ENCODE measurements at places on chromosomes 7 and 10. TPM values are rescaled to one million over a fixed set of nuclear protein-coding genes. Genes with fewer than 3 reads are reported as not detected.

FGFR2 gene
- polyA plus RNA-seq, result 1.3 TPM

AMPH gene
- 0.18 TPM for polyA plus RNA-seq

MEOX2 gene
- not detected for polyA plus RNA-seq

MYL7 gene
- polyA plus RNA-seq, result not detected

LDB3 gene
- polyA plus RNA-seq, result not detected

TFPI2 gene
- polyA plus RNA-seq, result not detected

CNTNAP2 gene
- polyA plus RNA-seq, result not detected

MYPN gene
- polyA plus RNA-seq, result not detected

RTKN2 gene
- polyA plus RNA-seq, result 1.9 TPM

VSTM2A gene
- not detected for polyA plus RNA-seq

GIMAP8 gene
- 30.1 TPM for polyA plus RNA-seq

ADCYAP1R1 gene
- polyA plus RNA-seq, result not detected

LIPJ gene
- not detected for polyA plus RNA-seq

CPVL gene
- polyA plus RNA-seq, result not detected

MMD2 gene
- polyA plus RNA-seq, result not detected

HECW1 gene
- polyA plus RNA-seq, result not detected

TMEM229A gene
- not detected for polyA plus RNA-seq

CCDC7 gene
- polyA plus RNA-seq, result 12.2 TPM

TFEC gene
- polyA plus RNA-seq, result not detected

NUDT13 gene
- polyA plus RNA-seq, result 0.85 TPM

GRM8 gene
- not detected for polyA plus RNA-seq

KLF14 gene
- not detected for polyA plus RNA-seq

PTPRZ1 gene
- polyA plus RNA-seq, result not detected

AKR1C4 gene
- not detected for polyA plus RNA-seq

CFAP46 gene
- not detected for polyA plus RNA-seq

Measured in CD8-positive, alpha-beta memory T cell (primary cell).